Kidney (tissue), 22 donors: ENCODE measurements at places on chromosomes 4 and X. TPM values are rescaled to one million over a fixed set of nuclear protein-coding genes. Genes with fewer than 3 reads are reported as not detected.

NPFFR2 gene
- not detected for polyA plus RNA-seq

SPANXB1 gene
- polyA plus RNA-seq, result not detected

AKAP4 gene
- polyA plus RNA-seq, result not detected

GPR34 gene
- polyA plus RNA-seq, result 2.2 TPM

SORBS2 gene
- 26.0 TPM for polyA plus RNA-seq

PNCK gene
- 5.5 TPM for polyA plus RNA-seq

- peaks cover 19% of the 10 kb centered on the region for H3K36me3 ChIP-seq
- no peaks in the 10 kb centered on the region for H3K4me1 ChIP-seq
- no peak overlapping the region for H3K4me3 ChIP-seq
Observed at GRCh38 chrX:9690046-9690445, 75.6 kb downstream of the GPR143 start.

DNA sequence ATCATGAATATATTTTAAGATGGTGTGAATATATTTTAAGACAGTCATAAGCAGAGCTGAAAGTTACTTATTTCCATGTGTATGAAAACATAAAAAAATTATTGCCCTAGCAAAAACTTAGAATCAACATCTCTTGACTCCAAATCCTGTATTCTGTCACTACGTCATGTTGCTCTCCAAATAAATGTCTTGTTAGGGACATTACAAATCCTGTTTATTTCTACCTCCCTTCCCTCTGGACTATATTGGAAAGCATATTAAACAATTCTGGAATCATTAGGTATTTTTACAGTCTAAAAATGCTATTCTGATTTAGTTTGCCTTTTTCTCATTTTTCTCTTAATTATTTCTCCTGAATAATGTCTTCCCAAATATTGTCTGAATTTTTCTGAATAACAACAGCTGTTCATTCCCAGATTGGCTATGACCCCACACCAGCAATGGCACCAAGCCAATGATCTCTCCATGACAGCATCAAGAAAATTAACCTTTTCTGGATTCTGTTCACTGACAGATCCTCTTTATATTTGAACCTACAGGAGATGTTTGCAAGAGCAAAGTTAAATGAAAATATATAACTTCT, 523.1 kb downstream of the IQCM start:
- H3K4me1 ChIP-seq, result no peaks in the 10 kb centered on the region
- H3K27me3 ChIP-seq, result no peaks in the 10 kb centered on the region
- no peak for DNase-seq
- no peak overlapping the region for H3K4me3 ChIP-seq

GRCh38 chr4:18880871-18881270, 859.3 kb upstream of the LCORL start:
- no peak overlapping the region for H3K27ac ChIP-seq
- H3K4me1 ChIP-seq, result no peaks in the 10 kb centered on the region
- no peak overlapping the region for H3K4me3 ChIP-seq
- no peak for DNase-seq
- no peaks in the 10 kb centered on the region for H3K36me3 ChIP-seq

DNA sequence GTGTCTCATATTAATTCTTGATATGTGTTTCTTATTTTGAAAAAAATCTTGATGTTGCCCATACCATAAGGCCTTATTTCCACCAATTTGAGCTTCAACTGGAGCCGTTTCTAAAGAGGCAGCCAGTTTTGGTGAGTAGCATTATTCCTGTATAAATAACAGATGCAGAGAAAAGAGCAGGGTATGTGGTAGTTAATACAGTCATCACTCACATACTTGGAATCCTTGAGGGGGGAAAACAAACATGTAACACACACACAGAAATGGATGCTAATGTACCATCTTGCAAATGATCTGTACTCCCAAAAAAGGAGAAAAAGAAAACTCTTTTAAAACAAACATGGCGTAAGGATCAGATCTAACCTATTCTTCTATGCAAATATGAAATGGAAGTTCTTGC, 389.7 kb downstream of the GPM6A start:
- H3K27me3 ChIP-seq, result no peaks in the 10 kb centered on the region
- H3K4me3 ChIP-seq, result no peak overlapping the region
- H3K27ac ChIP-seq, result no peak overlapping the region

- H3K27me3 ChIP-seq, result no peaks in the 10 kb centered on the region
- H3K4me3 ChIP-seq, result no peak overlapping the region
- no peak for DNase-seq
- no peaks in the 10 kb centered on the region for H3K36me3 ChIP-seq
- no peak overlapping the region for H3K27ac ChIP-seq
- H3K4me1 ChIP-seq, result no peaks in the 10 kb centered on the region
Observed at GRCh38 chr4:163816494-163816893, 322.0 kb downstream of the TMA16 start.

DNA sequence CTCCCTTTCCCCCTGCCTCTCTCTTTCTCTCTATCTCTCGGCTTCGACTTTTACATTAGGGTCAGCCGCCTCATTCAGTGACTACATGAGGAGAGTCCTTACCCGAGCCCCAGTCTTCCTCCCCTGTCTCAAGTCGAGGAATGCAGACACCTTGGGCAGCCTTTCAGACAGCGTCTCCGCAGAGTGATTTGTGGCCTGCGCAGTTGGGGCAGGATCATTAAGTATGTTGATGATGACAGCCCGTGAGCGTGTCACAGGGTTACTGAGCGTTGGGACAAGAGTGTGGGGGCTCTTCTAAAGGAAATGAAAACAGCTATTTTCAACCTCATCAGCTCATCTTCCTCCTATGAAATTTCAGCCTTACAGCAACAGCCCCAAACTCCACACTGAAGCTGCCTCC, 312.1 kb upstream of the GATB start:
- H3K4me3 ChIP-seq, result no peak overlapping the region
- no peaks in the 10 kb centered on the region for H3K27me3 ChIP-seq
- no peak overlapping the region for H3K27ac ChIP-seq
- H3K4me1 ChIP-seq, result no peaks in the 10 kb centered on the region
- no peaks in the 10 kb centered on the region for H3K36me3 ChIP-seq
- no peak for DNase-seq

DNA sequence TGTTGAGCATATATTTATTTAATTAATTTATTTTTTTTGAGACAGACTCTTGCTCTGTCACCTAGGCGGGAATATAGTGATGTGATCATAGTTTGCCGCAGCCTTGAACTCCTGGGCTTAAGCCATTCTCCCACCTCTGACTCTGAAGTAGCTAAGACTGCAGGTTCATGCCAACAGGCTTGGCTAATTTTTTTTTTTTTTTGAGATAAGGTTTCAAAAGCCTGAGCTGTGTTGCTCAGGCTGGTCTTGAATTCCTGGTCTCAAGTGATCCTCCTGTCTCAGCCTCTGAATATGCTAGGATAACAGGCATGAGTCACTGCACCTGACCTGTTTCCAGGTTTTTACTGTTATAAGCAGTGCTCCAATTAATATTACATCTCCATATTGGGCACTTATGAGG, 4.8 kb downstream of the ADD1 start:
- H3K27me3 ChIP-seq, result no peaks in the 10 kb centered on the region
- no peak overlapping the region for H3K27ac ChIP-seq
- no peaks in the 10 kb centered on the region for H3K36me3 ChIP-seq

DNA sequence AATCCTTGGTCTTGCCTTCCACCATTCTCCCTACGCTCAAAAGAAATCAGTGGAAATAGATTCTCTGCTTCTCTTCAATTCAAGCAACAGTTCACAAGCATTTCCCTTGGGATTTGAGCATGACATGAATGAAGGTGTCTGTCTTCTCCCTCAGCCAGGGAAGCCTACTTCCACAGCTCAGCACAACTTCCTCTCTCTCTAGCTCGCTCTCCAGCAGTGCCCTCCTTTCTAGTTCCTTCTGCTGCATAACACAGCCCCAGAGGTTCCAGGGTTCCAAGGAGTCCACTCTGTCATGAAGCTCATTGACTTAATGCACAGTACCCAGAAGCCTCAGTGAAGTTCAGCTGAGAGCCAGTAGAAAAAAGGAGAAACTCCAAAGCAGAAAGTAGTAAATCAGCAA, 81.3 kb downstream of the PLS3 start:
- peaks cover 13% of the 10 kb centered on the region for H3K27me3 ChIP-seq
- H3K36me3 ChIP-seq, result no peaks in the 10 kb centered on the region
- no peak overlapping the region for H3K27ac ChIP-seq

GRCh38 chrX:19646282-19646681, 131.0 kb upstream of the MAP3K15 start:
- no peaks in the 10 kb centered on the region for H3K36me3 ChIP-seq
- peaks cover 9% of the 10 kb centered on the region for H3K27me3 ChIP-seq
- no peaks in the 10 kb centered on the region for H3K4me1 ChIP-seq
- H3K4me3 ChIP-seq, result no peak overlapping the region

DNA sequence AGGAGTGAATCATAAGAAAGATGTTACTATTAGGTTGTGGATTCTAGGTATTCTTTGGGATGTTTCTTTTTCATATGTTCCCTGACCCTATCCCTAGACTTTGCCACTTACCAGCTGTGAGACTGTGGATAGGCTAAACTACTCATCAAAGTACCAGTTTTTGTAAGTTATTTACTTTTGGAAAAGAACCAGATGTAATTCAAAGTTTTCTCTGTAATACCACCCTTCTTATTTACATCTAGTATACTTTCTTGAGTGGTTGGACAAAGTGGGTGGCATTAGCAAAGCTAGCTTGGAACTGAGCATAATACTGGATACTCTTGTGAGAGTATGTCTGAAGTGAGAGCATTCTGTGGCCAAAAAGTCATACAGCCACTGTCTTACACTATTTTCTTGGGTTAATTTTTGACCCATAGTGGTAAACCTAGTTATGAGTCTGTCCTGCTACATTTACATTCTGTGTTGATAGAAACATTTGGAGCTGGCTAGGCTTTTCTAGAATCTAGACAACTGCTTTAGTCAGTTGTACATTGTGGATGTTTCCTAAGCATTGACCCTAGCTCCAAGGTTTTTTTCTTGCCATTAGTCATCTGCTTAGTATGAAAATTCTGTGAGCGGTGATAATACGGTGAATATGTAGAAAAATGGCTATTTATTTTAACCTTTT, 41.7 kb downstream of the KDM6A start:
- no peak for DNase-seq
- no peaks in the 10 kb centered on the region for H3K27me3 ChIP-seq
- H3K27ac ChIP-seq, result peak overlapping the region; percentile 17
- H3K4me3 ChIP-seq, result no peak overlapping the region

DNA sequence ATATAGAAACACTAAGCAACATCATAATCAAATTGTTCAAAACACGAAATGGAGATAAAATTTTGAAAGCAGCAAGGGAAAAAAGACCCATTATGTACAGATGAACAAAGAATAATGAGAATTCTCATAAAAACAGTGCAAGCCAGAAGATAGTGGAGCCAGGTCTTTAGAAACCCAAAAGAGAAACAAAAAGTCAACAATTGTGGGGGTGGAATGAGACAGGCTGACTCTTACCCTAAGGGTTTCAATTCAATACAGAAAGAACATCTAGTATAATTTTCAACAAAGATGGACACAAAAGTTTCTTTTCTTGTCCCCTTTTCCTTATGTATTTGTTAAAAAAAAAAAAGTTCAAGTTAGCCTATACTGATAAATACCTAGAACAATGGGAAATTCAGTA, 34.0 kb upstream of the MAGEB2 start:
- H3K27ac ChIP-seq, result no peak overlapping the region
- no peak for DNase-seq
- H3K4me3 ChIP-seq, result no peak overlapping the region
- H3K27me3 ChIP-seq, result no peaks in the 10 kb centered on the region
- H3K4me1 ChIP-seq, result no peaks in the 10 kb centered on the region

DNA sequence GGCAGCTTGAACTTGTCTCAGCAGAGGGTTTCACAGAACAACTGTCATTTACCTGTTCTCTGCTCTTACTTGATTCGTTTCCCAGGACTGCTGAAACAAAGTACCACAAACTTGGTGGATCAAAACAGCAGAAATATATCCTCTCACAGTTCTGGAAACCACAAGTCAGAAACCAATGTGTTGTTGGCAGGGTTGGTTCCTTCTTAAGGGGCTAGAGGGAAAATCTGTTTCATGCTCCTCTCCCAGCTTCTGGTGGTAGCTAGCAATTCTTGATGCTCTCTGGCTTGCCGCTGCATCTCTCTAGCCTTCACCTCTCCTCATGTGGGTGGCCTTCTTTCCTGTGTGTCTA, 4.7 kb downstream of the TLR8 start:
- H3K27ac ChIP-seq, result no peak overlapping the region
- no peak overlapping the region for H3K4me3 ChIP-seq
- H3K4me1 ChIP-seq, result no peaks in the 10 kb centered on the region
- DNase-seq, result no peak
- peaks cover 3% of the 10 kb centered on the region for H3K27me3 ChIP-seq

- no peak for DNase-seq
- H3K36me3 ChIP-seq, result no peaks in the 10 kb centered on the region
- H3K4me3 ChIP-seq, result no peak overlapping the region
- no peaks in the 10 kb centered on the region for H3K27me3 ChIP-seq
Observed at GRCh38 chr4:106816496-106816895, 219.6 kb downstream of the DKK2 start.

- DNase-seq, result no peak
- no peaks in the 10 kb centered on the region for H3K36me3 ChIP-seq
- no peaks in the 10 kb centered on the region for H3K27me3 ChIP-seq
- no peak overlapping the region for H3K4me3 ChIP-seq
- H3K27ac ChIP-seq, result no peak overlapping the region
Observed at GRCh38 chrX:68049466-68049865, 383.8 kb downstream of the OPHN1 start.

DNA sequence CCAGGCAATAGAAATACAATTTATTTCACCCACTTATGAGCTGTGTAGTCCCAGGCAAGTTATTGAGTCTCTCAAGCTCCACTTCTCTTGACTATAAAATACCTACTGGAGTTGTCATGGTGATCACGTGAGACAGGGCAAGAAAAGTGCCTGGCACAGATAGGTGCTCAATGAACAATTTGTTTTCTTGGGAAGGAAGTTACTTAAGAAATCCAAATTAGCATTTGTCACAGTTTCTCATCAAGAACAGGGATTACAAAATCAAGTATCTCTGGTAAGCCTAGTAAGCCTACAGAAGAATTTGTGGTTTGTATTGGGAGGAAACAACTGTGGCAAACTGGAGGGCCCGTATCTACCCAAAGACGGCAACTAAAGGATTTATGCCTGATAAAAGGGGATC, 37.5 kb upstream of the RASGEF1B start:
- no peak overlapping the region for H3K27ac ChIP-seq
- DNase-seq, result no peak
- no peak overlapping the region for H3K4me3 ChIP-seq
- H3K4me1 ChIP-seq, result no peaks in the 10 kb centered on the region
- H3K27me3 ChIP-seq, result no peaks in the 10 kb centered on the region
- no peaks in the 10 kb centered on the region for H3K36me3 ChIP-seq

DNA sequence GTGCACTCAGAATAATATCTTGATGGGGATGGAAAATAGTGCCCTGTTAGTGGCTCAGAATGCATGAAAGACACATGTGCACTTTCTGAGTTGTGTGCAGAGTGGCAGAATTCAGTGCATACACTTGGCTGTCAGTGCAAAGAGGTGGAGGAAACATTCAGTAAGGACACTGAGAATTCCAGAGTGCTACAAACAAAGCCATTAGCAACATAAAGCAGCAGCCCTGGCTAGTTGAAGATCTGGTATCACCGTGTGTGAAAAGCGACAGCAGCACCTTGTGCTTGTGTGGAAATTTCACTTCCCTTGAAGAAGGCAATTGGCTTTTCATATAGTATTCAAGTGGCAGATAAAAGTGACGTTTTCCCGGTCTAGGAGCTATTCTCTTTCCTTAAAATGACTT, 810.4 kb downstream of the TRIML1 start:
- no peaks in the 10 kb centered on the region for H3K36me3 ChIP-seq
- H3K27me3 ChIP-seq, result no peaks in the 10 kb centered on the region
- H3K27ac ChIP-seq, result no peak overlapping the region
- no peak for DNase-seq
